Stimulated activated CD8-positive, alpha-beta memory T cell treated with anti-CD3 and anti-CD28 coated beads, Interleukin-7, amount 100 ng/mL, for 1 hour (primary cell): ENCODE measurements at places on chromosomes 5 and 9.

- no peak for DNase-seq
Measured at GRCh38 chr5:97164846-97165245, 18.2 kb downstream of the RIOK2 start.

- no peak for DNase-seq
Measured at GRCh38 chr9:95133325-95133705, 184.2 kb downstream of the FANCC start.

DNA sequence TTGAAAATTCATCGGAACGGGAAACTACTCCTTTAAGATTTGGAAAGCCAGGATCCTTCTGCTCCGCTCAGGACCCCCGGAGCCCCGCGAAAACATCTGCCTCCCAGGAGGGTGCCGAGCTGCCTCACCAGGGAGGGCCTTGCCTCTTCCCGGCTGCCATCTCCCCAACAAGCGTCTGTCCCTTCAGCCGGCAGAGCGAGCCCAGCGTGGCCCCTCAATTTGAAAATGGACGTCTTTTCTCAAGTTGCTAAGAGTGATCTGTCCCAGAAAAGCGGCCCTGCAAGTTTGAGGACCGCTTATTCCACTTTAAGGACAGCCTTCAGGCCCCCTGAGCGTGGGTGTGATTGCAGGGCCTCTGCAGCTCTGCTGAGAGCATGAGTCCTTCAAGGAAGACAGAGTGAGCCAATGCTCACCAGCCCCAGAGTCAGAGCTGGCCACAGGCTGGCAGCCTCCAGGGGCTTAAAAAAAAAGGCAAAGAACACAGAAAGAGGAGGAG, 101.3 kb downstream of the PHF2 start:
- DNase-seq: no peak

DNA sequence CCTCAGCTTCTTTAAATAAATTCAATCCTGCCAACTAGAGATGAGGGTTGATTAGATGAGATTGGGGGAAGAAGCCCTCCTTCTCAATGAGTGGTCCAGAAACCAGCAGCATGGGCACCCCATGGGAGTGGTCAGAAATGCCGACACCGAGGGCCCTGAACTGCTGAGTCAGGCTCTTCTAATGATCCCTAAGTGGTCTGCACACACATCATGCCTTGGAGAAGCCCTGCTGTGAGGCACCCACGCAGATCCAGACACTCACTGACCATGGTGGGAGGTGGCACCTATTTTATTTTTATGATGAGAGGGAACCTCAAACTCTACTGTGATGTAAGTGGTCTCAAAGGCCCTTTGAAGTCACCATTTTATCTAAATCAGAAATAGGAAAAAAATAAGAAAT, 72.3 kb upstream of the BOD1 start:
- no peak for DNase-seq

- DNase-seq: no peak
Measured at GRCh38 chr5:147223948-147224791, 10.7 kb upstream of the STK32A start.

- DNase-seq: no peak
Measured at GRCh38 chr9:134776080-134776796, 104.4 kb upstream of the FCN2 start.

DNA sequence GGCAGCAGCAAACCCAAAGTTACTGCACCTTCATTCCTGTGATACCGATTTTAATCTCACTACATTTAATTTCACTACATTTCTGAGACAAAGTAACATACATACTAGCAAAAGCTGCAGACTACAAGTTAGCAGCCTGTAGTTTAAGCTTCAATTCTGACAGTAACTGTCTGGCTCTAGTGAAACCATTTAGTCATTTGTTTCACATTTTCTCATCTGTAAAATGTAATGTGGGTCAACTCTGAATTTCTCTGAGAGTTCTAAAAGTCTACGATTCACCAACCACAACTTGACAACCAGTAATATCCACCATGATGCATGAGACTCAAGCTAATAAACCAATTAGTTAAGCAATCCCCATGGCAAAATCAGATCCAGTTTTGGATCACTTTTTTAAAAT, 408.9 kb downstream of the PDE4D start:
- no peak for DNase-seq

- DNase-seq: no peak
Measured at GRCh38 chr5:170332058-170332457, 34.5 kb upstream of the LCP2 start.

- DNase-seq: no peak
Measured at GRCh38 chr5:139137697-139138096, 60.5 kb downstream of the SIL1 start.

GRCh38 chr5:68641211-68641610, 425.7 kb downstream of the PIK3R1 start:
- no peak for DNase-seq

DNA sequence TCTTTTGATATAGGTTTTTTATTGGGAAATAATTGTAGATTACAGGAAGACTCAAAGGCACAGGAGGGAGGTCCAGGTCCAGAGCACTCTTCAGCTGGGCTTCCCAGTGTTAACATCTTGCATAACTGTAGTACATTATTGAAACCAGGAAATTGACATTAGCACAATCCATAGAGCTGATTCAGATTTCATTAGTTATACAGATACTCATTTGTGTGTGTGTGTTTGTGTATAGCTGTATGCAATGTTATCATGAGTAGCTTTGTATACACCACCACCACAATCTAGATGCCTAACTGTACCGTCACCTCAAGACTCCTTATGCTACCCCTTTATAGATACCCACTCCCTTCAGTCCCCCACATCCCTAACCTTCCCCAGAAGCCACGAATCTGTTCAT, 47.9 kb downstream of the SLC36A1 start:
- DNase-seq: no peak
